Thoracic aorta (tissue), 2 donors: ENCODE measurements at places on chromosomes 16 and 17.

DNA sequence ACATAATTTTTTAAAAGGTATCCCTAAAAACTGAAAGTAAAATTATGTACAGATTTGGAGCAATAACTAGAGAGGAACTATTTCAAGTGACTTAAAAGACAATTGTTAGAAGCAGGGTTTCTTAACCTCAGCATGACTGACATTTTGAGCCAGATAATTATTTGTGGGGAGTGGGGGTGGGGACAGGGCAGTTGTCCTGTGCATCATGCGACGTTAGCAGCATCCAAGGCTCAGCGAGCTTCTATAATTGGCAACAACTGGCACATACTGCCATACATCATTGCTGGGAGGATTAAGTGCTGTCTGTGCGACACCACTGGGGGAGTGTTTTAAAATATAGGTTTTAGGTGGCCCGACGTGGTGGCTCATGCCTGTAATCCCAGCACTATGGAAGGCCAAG lies 27.1 kb downstream of the GABARAPL2 start:
- DNase-seq, result no peak

GRCh38 chr17:76449126-76449525 lies 3.8 kb downstream of the UBE2O start:
- no peak for DNase-seq

- DNase-seq, result no peak
Measured at GRCh38 chr16:29662729-29663015, 375 bp upstream of the SPN start.

DNA sequence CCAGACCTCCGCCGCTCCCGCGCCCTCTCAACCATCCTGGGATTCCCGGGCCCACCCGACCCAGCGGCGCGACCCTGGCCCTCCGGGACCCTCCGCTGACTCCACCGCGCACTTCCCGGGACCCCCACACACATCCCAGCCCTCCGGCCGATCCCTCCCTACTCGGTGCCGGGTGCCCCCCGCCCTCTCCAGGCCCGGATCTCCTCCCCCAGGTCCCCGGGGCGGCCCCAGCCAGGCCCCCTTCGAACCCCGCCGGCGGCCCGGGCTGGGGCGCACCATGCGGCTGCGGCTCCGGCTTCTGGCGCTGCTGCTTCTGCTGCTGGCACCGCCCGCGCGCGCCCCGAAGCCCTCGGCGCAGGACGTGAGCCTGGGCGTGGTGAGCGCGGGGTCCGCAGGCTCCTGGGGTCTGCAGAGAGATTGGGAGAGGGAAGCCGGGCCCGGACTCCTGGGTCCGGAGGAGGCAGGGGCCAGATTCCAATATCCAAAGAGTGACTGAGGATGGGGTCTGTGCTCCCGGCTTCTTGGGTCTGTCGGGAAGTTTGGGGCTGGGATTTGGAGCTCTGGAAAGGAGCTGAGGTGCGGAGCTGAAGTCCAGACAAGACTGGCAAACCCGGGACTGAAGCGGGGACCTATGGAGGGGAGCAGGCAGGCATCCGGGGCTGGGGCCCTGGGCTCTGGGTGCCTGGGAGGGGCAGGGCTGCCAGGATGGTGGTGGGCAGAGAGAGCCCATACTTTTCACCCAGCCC lies 453 bp downstream of the MMP25 start:
- DNase-seq, result no peak

DNA sequence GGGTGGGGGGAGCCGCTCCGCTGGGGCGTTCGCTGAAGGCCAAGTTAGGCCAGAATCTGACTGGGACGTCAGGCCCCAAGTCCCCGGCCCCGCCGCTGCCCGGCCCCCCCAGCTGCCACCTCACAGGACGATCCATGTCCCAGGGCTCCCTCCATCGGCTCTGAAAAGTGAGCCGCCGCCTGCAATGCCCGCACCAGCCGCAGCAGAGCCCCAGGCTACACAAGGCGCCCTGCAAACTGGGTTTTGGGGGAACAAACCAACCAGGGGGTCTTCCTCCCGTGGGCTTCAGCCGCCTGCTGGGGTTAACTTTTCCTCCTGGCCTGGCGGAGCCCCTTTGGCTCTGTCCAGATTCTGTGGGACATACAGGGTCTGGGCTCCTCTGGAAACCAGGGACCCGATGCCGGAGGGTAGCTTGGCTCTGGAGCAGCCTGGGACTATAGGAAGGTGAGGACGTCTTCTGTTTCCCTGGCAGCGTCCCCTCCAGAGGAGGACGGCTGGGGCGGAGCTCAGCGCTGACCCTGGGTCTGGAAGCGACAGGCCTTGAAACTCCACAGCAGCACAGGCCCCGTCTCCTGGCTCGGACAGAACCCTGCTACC lies 835 bp downstream of the NME4 start:
- no peak for DNase-seq
